Tibial artery (tissue), 4 donors: ENCODE measurements at places on chromosomes 3 and 15.

- H3K36me3 ChIP-seq: no peaks in the 10 kb centered on the region
- no peak for DNase-seq
- H3K4me1 ChIP-seq: peaks cover 39% of the 10 kb centered on the region
- H3K27me3 ChIP-seq: peaks cover 66% of the 10 kb centered on the region
- H3K4me3 ChIP-seq: peak within 1 kb of the TSS; percentile 35
These were observed at the start of gene TRIM71 for GRCh38 chr3:32817558-32818228. TSS of gene TRIM71 (plus strand) at chr3:32817997. CDS start at chr3:32818081, 84 bp downstream.

- DNase-seq: no peak
- H3K4me1 ChIP-seq: peaks cover 2% of the 10 kb centered on the region
- no peak overlapping the region for H3K4me3 ChIP-seq
- no peaks in the 10 kb centered on the region for H3K27me3 ChIP-seq
These were observed 55.7 kb downstream of the SPSB4 start for GRCh38 chr3:141106842-141107241.

- no peaks in the 10 kb centered on the region for H3K4me1 ChIP-seq
- no peaks in the 10 kb centered on the region for H3K36me3 ChIP-seq
- H3K27me3 ChIP-seq: no peaks in the 10 kb centered on the region
- no peak overlapping the region for H3K4me3 ChIP-seq
These were observed 426.7 kb downstream of the AGBL1 start for GRCh38 chr15:86506401-86506800.

DNA sequence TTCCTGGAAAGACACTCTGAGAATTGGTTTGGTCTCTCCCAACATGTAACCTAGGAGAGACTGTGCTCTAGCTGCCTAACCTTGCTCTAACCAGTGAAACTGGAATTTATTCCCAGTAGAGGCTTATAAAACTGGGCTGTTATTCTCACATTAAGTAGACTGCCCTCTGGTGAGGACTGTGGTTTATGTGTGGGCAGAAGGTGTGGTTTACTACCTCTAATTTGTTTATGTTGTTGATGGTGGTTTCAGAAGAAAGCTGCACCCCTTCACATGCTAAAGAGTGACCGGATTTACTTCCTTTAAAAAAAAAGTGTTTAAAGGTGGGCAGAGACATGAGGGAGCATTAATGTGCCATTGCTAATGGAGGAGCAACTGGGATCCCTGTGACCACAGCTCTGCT is 273.2 kb downstream of the MECOM start:
- H3K4me3 ChIP-seq: no peak overlapping the region
- H3K4me1 ChIP-seq: peaks cover 12% of the 10 kb centered on the region
- H3K27me3 ChIP-seq: no peaks in the 10 kb centered on the region
- no peak for DNase-seq
- no peaks in the 10 kb centered on the region for H3K36me3 ChIP-seq

- no peaks in the 10 kb centered on the region for H3K36me3 ChIP-seq
- DNase-seq: no peak
- no peaks in the 10 kb centered on the region for H3K27me3 ChIP-seq
- no peak overlapping the region for H3K27ac ChIP-seq
- no peaks in the 10 kb centered on the region for H3K4me1 ChIP-seq
These were observed 29.6 kb upstream of the SGO1 start for GRCh38 chr3:20215636-20216035.

DNA sequence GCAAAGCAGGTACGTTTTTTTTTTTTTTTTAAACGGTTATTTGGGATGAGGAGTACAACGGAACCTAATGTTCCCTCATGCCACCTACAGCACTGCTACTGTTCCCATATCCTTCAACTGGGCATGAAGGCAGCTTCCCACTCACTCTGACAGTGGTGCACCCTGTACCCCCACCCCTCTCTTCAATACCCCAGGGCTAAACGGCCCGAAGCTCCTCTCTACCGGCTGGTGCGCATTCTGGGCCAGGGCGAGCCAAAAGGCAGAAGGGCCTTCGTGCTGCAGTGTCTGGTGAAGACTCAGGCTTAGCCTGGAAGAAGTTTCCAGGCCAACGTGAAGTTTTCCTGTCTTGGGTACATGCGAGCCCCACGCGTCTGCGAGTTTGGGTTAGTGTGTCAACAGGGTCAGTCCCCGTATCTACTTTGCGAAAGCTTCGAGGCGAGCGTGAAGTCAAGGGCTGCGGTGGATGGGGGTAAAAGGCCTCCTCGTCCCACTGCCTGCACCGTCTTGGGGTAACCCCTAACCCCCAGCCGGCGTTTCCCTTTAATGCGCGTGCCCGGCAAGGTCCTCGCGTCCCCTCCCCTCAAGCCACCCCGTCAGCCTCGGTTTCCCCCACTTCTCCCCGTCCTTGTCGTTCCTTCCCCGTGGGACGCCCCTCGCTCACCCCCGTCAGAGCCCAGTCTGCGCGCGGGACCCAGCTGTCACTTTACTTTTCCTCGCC is 765 bp upstream of the UBE2E2 start:
- DNase-seq: no peak
- peak overlapping the region; percentile 90 for H3K27ac ChIP-seq
- H3K27me3 ChIP-seq: no peaks in the 10 kb centered on the region
- H3K4me1 ChIP-seq: no peaks in the 10 kb centered on the region
- no peaks in the 10 kb centered on the region for H3K36me3 ChIP-seq

GRCh38 chr3:181613813-181614212 is 97.9 kb upstream of the SOX2 start:
- DNase-seq: no peak
- H3K36me3 ChIP-seq: no peaks in the 10 kb centered on the region
- no peak overlapping the region for H3K27ac ChIP-seq
- H3K27me3 ChIP-seq: no peaks in the 10 kb centered on the region
- H3K4me1 ChIP-seq: no peaks in the 10 kb centered on the region

- no peaks in the 10 kb centered on the region for H3K36me3 ChIP-seq
- no peak for DNase-seq
- H3K27me3 ChIP-seq: no peaks in the 10 kb centered on the region
- H3K4me3 ChIP-seq: no peak overlapping the region
These were observed 201.8 kb upstream of the KBTBD8 start for GRCh38 chr3:66796343-66796742.

DNA sequence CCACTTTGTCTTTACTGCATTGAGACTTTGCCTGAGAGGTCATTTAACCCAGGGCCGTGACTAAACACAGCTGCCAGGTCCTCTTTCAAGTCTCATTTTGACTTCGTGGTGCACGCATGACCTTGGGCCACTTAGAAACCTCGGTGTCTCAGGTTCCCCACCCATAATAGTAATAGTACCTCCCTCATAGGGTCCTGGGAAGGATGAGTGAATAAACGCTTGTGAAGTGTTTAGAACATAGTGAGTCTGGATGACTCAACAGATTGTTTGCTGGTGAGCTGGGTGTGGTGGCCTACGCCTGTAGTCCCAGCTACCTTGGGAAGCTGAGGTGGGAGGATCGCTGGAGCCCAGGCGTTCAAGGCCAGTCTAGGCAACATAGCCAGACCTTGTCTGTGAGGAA is 56.3 kb downstream of the BDH1 start:
- no peak overlapping the region for H3K4me3 ChIP-seq
- no peaks in the 10 kb centered on the region for H3K27me3 ChIP-seq
- no peak overlapping the region for H3K27ac ChIP-seq
- no peak for DNase-seq
- no peaks in the 10 kb centered on the region for H3K36me3 ChIP-seq

- H3K4me1 ChIP-seq: peaks cover 5% of the 10 kb centered on the region
- no peak overlapping the region for H3K4me3 ChIP-seq
- H3K27ac ChIP-seq: no peak overlapping the region
- no peak for DNase-seq
These were observed 28.4 kb upstream of the PIK3CB start for GRCh38 chr3:138862924-138863775.

DNA sequence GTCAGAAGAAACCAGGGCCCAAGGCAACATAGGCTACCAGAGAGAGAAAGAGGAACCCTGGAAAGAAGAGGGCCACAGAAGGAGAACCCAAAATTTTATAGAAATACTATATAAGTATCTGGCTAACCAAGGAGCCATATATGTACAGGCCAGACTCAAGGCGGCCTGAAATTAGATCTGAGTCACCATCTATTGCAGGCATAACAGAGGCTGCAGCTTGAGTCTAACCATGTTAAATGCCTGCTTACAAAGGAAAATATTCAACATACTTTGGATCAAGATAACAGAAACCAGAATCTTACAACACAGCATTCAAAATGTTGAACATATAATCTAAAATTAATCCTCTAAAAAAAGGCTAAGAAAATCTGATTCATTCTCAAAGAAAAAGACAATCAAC is 23.1 kb downstream of the IGSF11 start:
- H3K4me1 ChIP-seq: no peaks in the 10 kb centered on the region
- no peak overlapping the region for H3K27ac ChIP-seq
- H3K36me3 ChIP-seq: no peaks in the 10 kb centered on the region
- no peak for DNase-seq
- H3K4me3 ChIP-seq: no peak overlapping the region

DNA sequence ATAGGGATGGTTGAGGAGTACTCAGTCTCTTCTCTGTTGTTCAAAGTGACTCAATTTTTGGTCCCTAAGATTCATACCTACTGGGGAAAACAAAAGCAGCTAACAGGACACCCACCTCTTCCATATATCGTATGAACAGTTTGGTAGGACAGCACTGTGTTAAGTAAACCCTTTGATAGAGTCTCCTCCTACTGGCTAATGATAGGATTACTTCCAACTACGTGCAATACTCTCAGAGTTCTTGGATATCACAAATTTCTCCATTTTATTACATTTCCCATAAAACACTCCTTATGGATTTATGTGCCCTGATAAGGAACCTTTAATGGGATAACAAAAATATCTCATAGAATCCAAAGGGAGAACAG is 200.2 kb upstream of the GOLGA6L4 start:
- H3K4me3 ChIP-seq: no peak overlapping the region
- no peaks in the 10 kb centered on the region for H3K4me1 ChIP-seq
- H3K36me3 ChIP-seq: peaks cover 8% of the 10 kb centered on the region
- no peak for DNase-seq

GRCh38 chr15:47485419-47485818 is 231.9 kb upstream of the SEMA6D start:
- no peaks in the 10 kb centered on the region for H3K36me3 ChIP-seq
- H3K27me3 ChIP-seq: no peaks in the 10 kb centered on the region
- no peak overlapping the region for H3K4me3 ChIP-seq
- H3K4me1 ChIP-seq: no peaks in the 10 kb centered on the region
- DNase-seq: no peak

DNA sequence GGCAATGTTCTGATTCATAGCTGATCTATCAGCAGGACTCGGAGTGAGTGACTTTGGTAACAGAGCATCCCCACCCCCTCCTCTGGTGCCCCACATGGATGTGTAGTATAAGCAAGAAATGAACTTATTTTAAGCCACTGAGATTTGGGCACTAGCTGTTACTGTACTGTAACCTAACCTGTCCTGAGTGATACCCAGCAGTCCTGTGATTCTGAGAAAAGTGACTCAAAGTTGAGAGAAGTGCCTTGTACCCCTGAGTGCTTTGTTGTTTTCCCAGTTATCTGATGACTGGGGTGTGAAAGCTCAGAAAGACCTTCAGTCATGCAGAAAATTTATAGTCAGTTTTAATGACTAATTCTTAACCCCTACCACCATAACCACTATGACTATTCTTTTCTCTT is 439.9 kb upstream of the RBMS3 start:
- H3K4me3 ChIP-seq: no peak overlapping the region
- H3K27me3 ChIP-seq: no peaks in the 10 kb centered on the region
- H3K36me3 ChIP-seq: no peaks in the 10 kb centered on the region
- H3K4me1 ChIP-seq: no peaks in the 10 kb centered on the region
- no peak for DNase-seq

DNA sequence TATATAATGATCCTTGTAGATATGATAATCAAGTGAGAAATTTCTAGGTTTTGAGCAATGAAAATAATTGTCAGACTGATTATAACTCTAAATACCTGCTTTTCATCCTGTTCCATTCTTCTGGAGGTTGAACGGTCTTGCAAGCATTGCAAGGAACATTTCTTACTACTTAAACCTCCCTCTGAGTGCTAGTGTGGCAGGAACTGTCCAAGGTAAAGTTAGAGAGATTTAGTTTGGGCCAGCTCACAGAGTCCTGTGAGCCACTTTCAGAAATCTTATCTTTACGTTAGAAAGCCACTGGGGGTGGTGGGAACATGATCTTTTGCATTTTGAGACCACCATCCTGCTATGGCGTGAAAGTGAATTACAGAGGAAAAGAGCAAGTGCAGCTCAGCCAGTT is 121.1 kb upstream of the NPHP3 start:
- DNase-seq: no peak
- H3K36me3 ChIP-seq: no peaks in the 10 kb centered on the region
- H3K4me3 ChIP-seq: no peak overlapping the region
- no peaks in the 10 kb centered on the region for H3K27me3 ChIP-seq

DNA sequence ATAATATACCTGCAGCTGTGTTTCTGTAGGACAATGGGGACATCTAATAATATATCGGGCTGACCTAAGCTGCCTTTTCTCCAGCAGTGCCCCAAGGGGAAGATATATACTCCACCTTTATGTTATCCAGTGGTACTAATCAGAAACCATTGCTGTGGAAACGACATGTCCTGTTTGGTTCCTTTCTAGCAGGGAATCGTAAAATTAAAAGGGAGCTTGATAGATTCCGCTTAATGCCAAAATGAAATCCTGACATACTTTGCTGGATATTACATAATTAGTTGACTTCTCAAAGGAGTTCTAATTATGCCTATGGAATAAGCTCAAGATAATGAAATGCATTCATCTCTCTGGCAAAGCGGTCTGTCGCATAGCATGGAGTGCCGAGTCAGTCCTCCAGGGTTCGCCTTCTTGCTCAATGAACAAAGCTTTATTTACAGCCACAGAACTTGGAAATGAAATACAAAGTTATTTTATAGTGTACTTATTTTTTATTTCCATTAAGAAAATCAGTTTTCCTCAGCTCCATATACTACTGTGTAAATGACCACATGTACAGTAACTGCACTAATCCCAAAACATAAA is 262.8 kb downstream of the LRTM1 start:
- no peaks in the 10 kb centered on the region for H3K27me3 ChIP-seq
- no peak overlapping the region for H3K27ac ChIP-seq
- peaks cover 4% of the 10 kb centered on the region for H3K4me1 ChIP-seq
- no peak for DNase-seq
- H3K36me3 ChIP-seq: no peaks in the 10 kb centered on the region

DNA sequence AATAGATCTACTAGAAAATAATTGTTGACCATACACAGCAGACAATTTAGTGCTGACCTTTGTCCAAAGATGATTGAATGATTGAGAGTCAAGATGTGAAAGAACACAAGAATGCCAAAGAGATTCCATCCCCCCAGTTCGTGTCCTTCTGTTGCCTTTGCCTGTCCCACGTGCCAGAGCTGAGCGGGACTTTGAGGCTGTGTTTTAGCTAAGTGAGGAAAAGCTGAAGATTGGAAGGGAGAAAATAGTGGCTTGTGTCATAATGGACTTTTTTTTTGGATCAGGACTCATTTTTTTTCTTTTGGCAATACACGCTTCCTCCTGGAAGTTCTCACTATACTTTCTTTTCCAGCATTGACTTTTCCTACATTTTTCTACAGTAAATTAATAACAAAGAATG is 206.6 kb upstream of the MDFIC2 start:
- H3K27me3 ChIP-seq: no peaks in the 10 kb centered on the region
- H3K4me1 ChIP-seq: no peaks in the 10 kb centered on the region
- no peak overlapping the region for H3K27ac ChIP-seq
- no peak for DNase-seq
